ENCODE measurements at places on chromosomes 16 and 17.

- no peak overlapping the region for H3K4me3 ChIP-seq
- no peaks in the 10 kb centered on the region for H3K4me1 ChIP-seq
- no peak overlapping the region for H3K27ac ChIP-seq
- peaks cover 21% of the 10 kb centered on the region for H3K27me3 ChIP-seq
Observed at GRCh38 chr17:16935786-16936185, 36.1 kb downstream of the TNFRSF13B start.

GRCh38 chr17:80694992-80695912, 150.6 kb downstream of the RPTOR start:
- no peak for DNase-seq
- H3K36me3 ChIP-seq = no peaks in the 10 kb centered on the region
- no peak overlapping the region for H3K27ac ChIP-seq
- no peak overlapping the region for H3K4me3 ChIP-seq
- H3K27me3 ChIP-seq = no peaks in the 10 kb centered on the region

- H3K4me1 ChIP-seq = peaks cover 13% of the 10 kb centered on the region
- DNase-seq = peak; percentile 64
- no peak overlapping the region for H3K4me3 ChIP-seq
- no peaks in the 10 kb centered on the region for H3K36me3 ChIP-seq
- H3K27ac ChIP-seq = peak overlapping the region; percentile 37
- no peaks in the 10 kb centered on the region for H3K27me3 ChIP-seq
Observed at GRCh38 chr17:55546991-55547664, 35.9 kb upstream of the SMIM36 start.

- no peak for DNase-seq
- 0 out of 2 replicates have a peak overlapping the region, but pooled peaks have one; percentile 12 for H3K27ac ChIP-seq
- H3K4me3 ChIP-seq = peak overlapping the region; percentile 92
- H3K4me1 ChIP-seq = 0 out of 2 replicates have a peak, but pooled peaks cover 2% of the 10 kb centered on the region
Observed at GRCh38 chr17:4554441-4554996, 665 bp downstream of the MYBBP1A start.

DNA sequence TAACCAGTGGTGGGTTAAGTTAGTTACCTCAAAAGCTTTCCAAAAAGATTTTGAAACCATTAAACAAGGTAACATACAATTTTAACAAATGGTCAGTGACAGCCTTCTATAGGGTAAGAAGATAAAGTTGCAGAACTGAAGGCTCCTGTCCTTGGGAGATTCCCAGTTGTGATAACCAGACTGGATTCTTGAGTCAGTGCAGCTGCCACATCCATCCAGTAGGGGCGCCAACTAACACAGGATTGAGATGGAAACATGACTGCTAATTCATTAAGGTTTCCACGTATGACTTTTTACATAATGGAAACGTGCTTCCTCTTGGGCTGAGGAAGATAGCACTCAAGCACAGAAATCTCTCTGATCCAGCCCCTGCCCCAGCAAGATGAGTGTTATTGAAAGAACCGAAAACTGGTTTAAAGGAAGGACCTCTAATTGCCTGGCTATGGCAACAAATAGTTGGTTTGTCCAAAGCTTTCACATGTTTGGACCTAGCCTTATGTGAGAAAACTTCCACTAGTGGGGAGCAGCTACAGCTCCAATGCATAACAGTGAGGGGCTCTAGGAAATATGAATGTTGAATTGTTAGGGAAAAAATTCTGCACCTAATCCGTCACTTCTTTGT, 269.8 kb upstream of the MYOCD start:
- H3K27ac ChIP-seq = no peak overlapping the region
- no peaks in the 10 kb centered on the region for H3K36me3 ChIP-seq
- H3K27me3 ChIP-seq = no peaks in the 10 kb centered on the region
- no peak overlapping the region for H3K4me3 ChIP-seq
- no peaks in the 10 kb centered on the region for H3K4me1 ChIP-seq

- no peak overlapping the region for H3K4me3 ChIP-seq
- H3K27me3 ChIP-seq = no peaks in the 10 kb centered on the region
- DNase-seq = no peak
- no peak overlapping the region for H3K27ac ChIP-seq
Observed at GRCh38 chr16:30720694-30721093, 21.7 kb downstream of the SRCAP start.
